ENCODE measurements at places on chromosomes 16 and 17.

GRCh38 chr16:84284154-84284722 is 10.4 kb upstream of the WFDC1 start:
- DNase-seq: no peak

- DNase-seq: no peak
Observed at GRCh38 chr16:49459953-49460735, 86.5 kb downstream of the C16orf78 start.

- DNase-seq: no peak
Observed at GRCh38 chr17:31286587-31286986, 10.5 kb downstream of the OMG start.

- DNase-seq: no peak
Observed at GRCh38 chr17:81052199-81052997, 17.4 kb downstream of the BAIAP2 start.

DNA sequence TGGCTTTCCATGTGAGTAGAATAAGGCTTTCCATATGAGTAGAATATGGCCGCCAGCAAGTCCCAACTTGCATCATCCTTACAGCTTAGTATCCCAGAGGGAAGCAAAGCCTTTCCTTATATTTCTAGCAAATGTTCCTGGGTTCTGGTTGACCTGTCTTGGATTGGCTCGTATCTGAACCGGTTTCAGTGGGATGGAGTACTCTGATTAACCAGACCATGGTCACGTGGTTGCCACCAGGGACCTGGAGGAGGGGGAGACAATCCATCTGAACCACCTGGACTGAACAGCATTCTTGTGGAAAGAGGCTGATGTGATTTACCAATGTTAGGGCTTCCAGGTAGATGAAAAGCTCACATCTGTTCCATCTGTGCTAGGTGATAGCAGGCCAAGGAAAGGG is 89.0 kb downstream of the SHISA6 start:
- DNase-seq: no peak

GRCh38 chr17:10360578-10360977 is 12.2 kb downstream of the MYH13 start:
- no peak for DNase-seq

- DNase-seq: no peak
Observed at GRCh38 chr16:13390093-13390985, 488.9 kb downstream of the SHISA9 start.

DNA sequence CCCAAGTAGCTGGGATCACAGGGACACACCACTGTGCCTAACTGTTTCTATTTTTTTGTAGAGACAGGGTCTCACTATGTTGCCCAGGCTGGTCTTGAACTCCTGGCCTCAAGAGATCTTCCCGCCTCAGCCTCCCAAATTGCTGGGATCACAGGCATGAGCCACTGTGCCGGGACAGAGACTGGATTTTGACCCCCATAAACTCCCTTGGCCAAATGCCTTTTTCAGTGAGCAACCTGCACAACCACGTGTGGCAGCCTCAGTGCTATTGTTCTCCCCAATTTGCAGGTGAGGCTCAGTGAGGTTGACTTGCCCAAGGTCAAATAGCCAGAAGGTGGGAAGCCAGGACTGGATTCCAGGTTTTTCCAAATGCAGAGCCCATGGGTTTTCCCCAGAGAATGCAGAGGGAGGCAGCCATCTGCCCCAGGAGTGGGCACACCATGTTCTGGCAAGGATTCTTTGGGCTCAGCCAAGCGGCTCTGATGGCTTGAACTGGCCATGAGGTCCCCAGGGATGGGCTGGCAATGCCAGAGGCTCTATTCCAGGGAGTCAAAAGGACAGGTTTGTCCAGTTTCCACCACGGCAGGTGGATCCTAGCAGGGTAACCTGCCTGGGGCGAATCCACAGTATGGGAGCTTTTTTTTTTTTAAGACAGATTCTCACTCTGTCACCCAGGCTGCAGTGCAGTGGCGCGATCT is 1.8 kb downstream of the IL27 start:
- no peak for DNase-seq

- no peak for DNase-seq
Observed at GRCh38 chr17:80942423-80943345, 49.0 kb upstream of the CHMP6 start.

- peak; percentile 40 for DNase-seq
Observed at GRCh38 chr16:30122604-30123160, 338 bp downstream of the MAPK3 start.

DNA sequence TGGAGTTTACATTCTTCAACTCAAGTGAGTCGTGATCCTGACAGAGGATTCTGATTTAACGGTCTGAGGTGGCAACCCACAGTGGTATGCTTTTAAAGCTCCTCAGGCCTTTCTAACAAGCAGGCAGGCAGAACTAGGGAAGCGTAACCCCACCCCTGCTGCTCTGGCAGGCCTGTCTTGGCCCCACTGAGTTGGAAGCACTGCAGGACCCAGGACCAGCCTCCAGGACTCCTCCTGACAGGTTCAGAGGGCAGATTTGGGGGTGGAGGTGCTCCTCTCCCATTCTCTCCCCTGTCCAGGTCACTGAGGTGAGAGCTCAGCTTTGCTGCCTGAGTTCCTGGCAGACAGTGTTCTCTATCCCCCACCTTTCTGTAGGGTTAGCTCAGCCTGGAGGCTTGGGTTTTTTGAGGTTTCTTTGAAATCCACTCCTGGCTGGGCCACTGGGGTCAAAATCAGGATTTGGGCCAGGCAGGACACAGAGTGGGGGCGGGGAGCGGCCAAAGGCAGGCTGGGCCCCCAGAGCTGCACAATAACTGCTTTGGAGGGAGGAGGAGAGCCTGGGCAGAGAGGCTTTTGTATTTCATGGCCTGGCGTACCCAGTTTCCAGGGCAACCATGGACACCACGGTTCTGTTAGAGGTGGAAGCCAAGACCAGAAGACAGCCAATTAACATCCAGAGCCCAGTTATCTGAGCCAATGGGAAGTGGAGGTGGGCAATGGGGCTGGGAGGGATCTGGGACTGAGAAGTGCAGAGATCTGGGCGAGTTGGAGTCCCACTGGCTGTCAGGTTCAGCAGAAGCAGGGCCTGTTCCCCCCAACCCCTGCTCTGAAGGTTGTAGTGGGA is 9.5 kb downstream of the MRPL27 start:
- DNase-seq: peak; percentile 61

DNA sequence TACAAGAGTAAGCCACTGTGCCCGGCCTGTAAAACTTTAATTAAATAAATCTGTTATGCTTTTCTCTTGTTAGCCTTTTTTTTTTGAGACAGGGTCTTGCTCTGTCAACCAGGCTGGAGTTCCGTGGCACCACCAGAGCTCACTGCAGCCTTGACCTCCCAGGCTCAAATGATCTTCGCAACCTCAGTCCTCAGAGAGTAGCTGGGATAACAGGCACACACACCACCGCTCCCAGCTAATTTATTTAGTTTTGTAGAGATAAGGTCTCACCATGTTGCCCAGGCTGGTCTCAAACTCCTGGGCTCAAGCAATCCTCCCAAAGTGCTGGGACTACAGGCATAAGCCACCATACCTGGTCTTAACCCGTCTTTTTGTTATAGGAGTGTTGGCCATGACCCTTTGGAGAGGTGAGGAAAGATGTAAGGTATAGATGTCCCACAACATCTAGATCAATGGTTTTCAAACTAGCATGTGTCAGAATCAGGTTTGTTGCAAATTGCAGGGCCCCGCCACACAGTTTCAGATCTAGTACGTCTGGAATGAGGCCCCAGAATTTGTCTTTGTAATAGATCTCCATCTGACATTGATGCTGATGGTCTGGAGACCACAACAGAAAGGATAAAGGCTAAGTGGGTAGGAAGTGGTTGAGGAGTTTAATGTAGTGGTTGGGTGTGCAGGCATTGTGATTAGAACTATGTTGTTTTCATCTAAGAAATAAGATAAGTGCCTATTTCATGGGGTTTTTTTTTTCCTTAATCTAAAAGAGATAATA is 4.3 kb upstream of the GGA2 start:
- DNase-seq: no peak

GRCh38 chr16:50531901-50532300 is 16.3 kb upstream of the NKD1 start:
- no peak for DNase-seq

- no peak for DNase-seq
Observed at GRCh38 chr17:29711588-29712385, 89.1 kb upstream of the CORO6 start.

- no peak for DNase-seq
Observed at GRCh38 chr17:38334480-38335364, 9.0 kb downstream of the GPR179 start.

DNA sequence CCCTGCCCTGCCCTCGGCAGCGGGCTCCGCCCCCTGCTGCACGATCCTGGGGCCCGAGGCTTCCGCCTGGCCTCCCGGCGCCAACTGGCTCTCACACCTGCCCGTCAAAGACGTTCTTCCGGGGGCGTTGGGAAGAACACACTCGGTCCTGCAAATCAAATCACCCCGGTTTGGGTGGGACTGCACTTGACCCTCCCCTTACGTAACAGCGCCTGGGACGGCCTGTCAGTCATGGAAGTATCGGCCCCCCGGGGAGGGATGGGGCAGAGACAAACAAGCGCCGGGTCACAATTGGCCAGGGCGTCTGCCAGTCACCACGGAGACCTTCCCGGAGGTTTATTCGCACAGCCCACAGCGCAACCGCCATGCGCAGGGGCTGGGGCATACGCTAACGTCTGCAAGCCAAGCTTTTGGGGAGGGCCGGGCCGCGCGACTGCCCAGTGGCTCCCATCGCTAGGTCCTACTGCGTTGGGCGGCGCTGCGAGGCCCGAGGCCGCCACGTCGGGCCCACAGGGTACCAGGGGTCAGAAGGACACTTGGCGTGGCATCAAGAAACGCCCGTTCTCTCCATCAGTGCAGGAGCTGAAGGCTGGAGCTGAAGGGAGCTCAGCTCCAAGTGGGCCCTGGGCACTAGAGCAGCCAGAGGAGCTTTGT is 388 bp upstream of the AKTIP start:
- DNase-seq: peak; percentile 98

DNA sequence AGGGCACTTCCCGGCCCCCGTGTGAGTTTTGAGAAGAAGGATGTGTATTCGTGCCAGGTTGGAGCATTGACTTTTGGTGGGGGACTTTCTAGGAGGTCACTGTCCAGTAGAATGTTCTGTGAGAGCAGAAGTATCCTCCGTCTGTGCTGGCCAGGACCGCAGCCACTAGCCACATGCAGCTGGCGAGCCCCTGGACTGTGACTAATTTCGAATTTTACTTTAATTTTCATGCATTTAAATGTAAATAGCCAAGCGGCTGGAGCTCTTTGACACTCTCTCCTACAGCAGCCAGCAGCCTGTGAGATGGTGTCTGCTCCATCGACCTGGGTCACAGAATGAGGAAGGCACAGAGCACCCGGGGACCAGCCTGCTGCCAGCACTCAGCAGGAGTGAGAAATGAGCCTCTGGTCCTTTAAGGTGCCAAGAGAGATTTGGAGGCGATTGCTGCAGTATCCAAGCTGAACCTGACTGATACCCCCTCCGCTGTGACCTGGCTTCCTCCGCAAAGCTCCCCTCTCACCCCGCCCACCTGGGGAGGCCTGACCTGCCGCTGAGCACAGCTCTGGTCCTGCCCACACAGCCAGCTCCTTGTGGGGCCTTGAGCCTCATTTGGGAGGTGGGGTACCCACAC is 7.8 kb downstream of the ATP2A3 start:
- no peak for DNase-seq

DNA sequence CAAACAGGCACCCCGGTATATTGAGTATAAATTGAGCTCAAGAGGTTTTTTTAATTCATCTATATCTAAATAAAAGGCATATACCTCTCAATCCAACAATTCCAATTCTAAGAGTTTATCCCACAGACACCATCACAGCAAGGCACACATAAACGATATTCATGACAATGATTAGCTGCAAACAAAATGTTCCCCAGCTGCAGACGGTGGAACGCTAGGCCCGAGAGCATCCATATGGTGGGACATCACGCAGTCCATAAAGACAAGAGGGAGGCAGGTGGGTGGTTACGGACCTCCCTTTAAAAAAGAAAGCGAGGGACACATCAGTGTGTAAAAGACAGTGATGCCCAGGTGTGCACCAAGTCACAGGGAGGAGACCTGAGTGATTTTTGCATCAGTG is 28.1 kb downstream of the MEAK7 start:
- no peak for DNase-seq

DNA sequence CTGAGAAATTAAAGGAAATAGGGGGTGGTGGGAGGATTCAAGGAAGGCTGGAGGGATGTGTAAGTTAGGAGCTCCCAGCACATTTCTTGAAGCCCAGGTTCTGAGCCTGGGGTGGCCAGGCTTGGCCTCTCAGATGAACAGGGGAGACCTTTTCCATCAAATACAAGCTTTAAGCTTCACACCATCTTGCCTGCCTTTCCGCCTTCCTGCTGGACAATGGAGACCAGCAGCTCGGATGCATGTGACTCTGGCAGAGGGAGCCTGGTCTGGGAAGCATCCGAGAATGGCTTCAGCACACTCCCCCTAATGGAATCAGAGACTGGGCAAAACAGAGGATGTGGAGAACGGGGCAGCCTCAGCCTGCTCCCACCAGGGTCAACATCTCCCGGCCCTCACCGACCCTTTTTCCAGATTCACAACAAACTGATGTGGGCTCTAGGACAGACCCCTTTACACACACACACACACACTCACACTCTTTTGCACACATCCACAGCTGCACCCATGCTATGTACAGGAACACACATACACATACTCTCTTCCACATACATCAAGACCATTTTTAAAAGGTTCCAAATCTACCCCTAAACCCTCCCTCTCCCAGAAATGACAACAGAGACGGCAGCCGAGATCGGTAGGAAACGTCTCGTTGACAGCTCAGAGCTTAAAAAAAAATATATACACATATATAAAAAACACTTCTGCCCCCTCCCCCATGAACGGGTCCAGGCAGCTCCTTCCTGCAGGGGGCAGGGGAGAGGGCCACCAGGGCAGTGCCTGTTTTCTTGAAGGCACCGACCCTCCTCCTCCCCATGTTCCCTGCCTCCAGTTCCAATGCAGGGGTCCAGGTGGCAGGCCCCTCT is 6.5 kb upstream of the ATXN7L3 start:
- no peak for DNase-seq

GRCh38 chr17:29169806-29170591 is 10.2 kb downstream of the MYO18A start:
- no peak for DNase-seq

- DNase-seq: no peak
Observed at GRCh38 chr17:10208604-10209193, 10.3 kb upstream of the GAS7 start.

DNA sequence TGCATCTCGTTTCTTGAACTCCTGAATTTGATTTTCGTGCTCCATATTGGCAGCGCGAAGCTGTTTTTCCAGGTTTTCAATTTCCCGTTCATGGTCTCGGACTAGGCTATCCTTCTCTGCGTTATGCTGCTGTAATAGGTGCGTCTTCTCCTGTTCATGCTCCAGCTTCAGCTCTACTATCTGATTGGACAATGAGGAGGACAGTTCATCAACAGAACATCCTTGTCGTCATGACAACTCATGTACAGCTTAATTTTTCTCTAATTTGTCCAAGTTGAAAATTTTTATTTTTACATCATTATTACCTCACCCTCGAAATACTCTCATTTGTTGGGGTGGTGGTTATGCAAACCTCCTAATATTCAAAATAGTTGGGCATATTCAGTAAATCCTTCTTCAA is 289.8 kb downstream of the CEP112 start:
- DNase-seq: peak; percentile 76

GRCh38 chr16:23879735-23880373 is 44.1 kb downstream of the PRKCB start:
- no peak for DNase-seq

All from NCI-H2081 (cell line).